ENCODE measurements at places on chromosomes 2 and 18.

GRCh38 chr2:120305937-120306490, 39.9 kb upstream of the INHBB start:
- DNase-seq, result no peak

GRCh38 chr2:174171686-174172445, 76.5 kb downstream of the OLA1 start:
- DNase-seq, result no peak

DNA sequence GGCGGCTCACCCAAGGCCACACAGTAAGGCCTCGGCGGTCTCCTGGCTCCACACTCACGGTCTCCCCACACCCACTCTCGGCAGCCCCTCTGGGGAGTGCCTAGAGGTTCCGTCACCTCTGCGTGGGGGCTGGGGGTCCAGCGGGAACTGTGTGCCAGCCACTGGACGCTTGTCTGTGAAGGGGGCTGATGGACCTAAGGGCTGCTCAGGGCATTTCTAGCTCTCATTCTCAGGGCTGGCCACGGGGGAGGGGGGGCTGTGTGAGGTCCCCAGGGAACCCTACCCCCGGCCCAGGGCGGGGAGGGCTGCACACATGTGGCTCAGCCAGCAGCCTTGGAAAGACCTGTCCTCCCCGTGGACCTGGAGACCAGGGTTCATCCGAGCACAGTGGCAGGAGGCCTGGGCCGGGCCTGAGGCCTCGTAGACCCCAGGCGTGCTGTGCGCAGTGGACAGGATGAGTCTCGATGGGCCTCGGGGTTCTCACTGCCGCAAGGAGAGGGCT, 27.1 kb upstream of the ODC1 start:
- DNase-seq, result no peak

- no peak for DNase-seq
These were observed 21.8 kb downstream of the LPIN2 start for GRCh38 chr18:2990956-2991640.

DNA sequence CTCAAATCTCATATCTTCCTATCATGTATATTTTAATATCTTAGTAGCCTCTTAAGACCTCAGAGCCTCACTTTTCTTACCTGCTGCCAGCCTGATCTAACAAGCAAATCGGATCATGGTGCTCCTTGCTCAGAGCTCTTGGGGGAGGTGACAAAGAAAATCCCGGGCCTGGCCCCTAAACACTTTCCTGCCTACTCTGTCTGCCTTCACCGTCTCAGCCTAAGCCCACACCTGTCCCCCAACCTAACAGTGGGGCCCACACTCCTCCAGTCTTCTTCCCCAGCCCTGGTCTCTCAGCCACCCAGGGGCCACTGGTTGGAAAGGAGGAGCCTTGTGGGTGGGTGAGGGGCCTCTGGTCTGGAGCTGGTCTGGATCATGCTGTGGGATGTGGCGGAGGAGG, 207.3 kb downstream of the HAUS1 start:
- DNase-seq, result no peak

DNA sequence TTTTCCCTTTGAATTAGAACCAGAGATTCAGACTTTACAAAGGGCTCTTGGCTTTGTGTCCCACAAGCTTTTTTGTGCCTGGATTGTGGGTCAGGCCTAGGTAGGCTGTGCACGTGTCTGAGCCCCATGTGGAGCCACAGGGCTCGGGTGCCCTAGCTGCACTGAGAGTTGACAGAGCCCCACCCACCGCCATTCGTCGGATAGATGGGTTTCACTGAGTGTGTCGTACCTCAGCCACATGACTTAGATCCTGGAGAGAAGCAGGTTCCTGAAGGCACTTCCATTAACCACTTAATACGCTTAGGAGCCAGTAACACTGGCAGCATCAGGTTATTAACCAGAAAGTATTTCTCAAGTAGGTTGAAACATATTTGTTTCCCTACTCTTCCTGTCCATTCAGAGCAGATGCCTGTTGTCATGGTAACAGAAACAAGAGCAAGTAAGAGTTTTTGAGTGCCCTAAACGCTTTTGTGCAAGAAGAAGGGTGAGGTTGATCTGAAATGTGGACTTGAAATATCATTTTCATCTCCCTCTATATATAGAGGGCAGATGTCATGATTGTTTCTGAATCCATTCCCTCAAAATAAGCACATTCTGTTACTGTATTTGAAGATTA, 30.0 kb downstream of the ADCYAP1 start:
- no peak for DNase-seq

DNA sequence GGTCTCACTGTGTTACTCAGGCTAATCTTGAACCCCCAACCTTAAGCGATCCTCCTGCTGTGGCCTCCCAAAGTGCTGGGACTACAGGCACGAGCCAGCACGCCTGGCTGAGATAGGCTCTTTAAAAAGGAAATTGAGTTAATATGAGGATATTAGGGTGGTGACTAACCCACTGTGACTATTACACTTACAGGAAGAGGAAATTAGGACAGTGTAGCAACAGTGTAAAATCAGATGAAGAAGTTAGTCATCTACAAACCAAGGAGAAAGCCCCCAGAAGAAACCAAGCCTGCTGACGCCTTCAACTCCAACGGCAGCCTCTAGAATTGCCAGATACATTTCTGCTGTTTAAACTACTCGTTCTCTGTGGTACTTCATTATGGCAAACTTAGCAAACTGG, 711.9 kb downstream of the SUCLG1 start:
- DNase-seq, result no peak

DNA sequence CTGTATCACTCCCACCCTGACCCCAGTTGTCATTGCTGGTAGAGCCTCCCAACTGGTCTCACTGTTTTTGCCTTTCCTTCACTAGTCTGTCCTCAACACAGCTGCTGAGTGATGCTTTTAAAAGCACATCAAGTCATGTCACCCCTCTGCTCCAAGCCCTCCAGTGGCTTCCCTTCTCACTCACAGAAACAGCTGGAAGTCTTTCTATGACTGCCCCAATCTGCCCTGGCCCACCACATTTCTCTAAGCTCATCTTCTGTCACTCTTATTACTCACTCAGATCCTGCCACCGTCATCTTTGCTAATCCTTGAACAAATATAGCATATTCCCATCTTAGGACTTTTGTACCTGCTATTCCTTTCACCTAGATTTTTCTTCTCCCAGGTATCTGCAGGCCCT, 242.6 kb upstream of the RBBP8 start:
- DNase-seq, result no peak

- DNase-seq, result no peak
These were observed 69.4 kb upstream of the ODC1 start for GRCh38 chr2:10517351-10518043.
